ENCODE measurements at places on chromosomes 12 and 14.

GRCh38 chr14:70887207-70887681, 20.0 kb upstream of the PCNX1 start:
- DNase-seq, result no peak

DNA sequence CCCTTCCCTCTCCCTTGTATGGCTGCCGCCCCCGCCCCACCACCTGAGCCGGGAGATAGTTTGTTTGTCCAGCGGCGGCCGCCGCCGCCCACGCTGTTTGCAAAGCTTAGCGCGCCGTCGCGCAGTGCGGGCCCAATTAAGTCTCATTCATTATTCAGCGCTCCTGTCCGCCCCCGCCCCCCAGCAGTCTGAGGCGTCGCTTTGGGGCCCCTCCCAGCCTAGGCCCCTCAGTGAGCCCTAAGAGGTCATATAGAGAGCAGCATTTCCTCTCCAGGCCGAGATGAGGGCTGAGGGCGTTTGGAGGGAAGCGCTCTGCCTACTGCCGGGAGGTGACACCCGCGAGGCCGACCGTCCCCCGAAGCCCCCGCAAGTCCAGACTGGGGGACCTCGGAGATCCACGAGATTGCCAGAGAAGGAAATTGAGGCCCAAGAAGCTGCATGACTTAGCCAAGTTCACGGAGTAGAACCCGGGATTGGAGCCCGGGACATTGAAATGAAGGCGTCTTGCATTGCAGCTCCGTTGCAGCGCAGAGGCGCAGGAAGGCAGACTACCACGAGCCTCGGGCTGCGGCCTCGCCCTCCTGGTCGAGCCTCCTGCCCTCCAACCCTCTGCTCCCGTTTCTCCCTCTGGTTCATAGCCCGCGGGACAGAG, at the start of gene DNAJC22:
Gene DNAJC22 (plus strand): TSS at position 230 of the 652 bp plus-strand sequence. CDS start 1,985 bp downstream, outside the sequence.
- no peak for DNase-seq

- DNase-seq, result no peak
Measured at GRCh38 chr12:109753054-109753401, 39.4 kb downstream of the FAM222A start.

DNA sequence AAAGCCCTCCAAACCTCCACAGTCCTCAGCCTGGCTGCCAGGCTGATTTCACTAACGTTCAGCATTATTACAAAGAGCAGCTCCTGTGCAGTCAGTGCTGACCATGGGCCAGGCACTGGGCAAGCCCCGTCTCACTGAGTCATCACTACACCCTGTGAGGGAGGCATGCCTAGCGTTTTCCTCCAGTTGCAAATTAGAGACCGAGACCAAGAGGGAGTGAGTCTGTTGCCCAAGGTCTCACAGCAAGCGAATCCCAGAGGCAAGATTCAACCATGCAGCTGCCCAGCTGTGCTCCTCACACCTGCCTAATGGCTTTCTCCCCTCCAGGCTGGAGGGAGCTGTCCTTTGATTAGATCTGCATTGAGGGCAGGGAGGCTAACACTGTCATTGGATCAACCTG, 229.3 kb upstream of the LHX5 start:
- no peak for DNase-seq

- no peak for DNase-seq
Measured at GRCh38 chr12:49905718-49906314, 2.1 kb upstream of the FAIM2 start.

DNA sequence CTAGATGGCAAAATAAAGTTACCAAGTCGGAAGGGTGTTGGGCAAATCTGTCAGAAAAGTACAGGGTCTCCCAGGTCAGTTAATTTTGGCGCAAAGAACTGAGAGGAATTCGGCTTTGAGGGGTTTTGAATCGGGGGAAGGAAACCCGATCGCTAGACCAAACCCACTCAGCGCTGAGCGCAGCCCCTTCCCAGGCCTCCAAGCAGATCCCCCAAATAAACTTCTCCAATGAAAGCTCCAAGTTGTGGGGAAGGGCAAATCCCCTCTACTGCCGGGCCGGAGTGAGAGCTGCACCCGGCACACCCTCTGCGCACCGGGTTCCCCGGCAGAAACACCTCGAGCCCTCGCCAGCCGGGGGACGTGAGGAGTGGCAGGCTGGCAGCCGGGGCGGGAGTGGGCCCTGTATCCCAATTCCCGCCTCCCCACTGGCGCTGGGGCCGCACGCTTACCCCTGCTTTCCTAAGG, 441 bp downstream of the E2F7 start:
- no peak for DNase-seq

- DNase-seq, result no peak
Measured at GRCh38 chr12:101361455-101361854, 46.1 kb downstream of the ARL1 start.

- no peak for DNase-seq
Measured at GRCh38 chr12:37666069-37666781, 650.3 kb upstream of the ALG10B start.

DNA sequence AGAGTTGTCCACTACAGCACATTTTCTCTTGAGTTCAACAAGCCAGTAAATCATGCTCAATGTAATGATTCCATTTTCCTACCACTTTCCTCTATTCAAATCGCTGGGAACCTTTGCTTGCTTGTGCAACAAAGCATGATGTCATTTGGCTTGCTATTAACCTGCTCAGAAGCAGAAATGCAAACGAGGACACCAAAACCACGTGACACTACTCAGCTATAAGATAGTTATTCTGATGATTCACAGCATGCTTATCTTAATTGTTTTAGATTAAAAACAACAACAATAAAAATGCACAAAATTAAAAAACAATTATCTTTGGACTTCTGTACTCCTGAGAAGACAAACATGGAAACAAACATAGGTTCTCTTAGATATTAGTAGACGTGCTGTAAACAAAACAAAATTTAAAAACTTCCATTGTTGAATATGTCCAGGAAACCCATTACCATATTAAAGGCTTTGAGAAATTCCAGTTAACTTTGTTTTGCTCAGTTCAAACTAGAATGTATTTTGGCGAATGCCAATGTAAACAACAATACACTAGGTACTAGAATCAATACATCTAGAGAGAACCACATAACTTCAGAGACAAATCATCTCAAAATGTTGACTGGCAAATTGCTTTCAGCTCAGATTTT, 77.5 kb upstream of the KRAS start:
- no peak for DNase-seq

DNA sequence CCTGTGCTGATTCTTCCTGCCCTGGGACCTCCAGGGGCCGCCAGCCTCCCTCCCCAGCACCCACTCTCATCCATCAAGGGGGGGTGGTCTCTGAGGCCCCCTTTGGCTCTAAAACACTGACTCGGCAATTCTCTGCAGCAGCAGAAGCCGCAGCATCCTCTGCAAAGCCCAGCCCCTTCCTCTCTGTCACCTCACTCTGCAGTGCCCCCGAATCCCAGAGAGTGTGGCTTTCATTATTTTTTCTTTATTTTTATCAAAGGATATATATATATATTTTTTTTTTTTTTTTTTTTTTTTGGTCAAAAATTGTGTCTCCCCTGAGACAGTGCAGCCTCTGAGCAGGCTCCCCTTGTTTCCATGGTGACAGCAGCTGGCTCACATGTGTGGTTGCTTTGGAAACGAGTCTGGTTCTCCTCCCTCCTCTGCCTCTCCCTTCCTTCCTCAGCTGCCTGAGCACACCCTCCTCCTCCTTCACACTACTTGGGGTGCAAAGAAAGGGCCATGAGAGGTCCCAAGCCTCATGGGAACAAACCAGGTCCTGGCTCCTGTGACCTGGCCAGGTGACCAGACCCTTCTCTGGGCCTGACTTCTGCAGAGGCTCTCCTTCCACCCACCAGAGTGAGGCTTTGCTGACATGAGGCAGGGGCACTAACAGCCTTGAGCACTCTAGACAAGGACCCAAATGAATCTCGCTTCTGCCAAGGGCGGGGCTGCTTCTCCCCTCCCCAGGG, 100.5 kb downstream of the LRRC74A start:
- peak; percentile 81 for DNase-seq

GRCh38 chr12:98852181-98852580, 207.1 kb downstream of the APAF1 start:
- peak; percentile 67 for DNase-seq

DNA sequence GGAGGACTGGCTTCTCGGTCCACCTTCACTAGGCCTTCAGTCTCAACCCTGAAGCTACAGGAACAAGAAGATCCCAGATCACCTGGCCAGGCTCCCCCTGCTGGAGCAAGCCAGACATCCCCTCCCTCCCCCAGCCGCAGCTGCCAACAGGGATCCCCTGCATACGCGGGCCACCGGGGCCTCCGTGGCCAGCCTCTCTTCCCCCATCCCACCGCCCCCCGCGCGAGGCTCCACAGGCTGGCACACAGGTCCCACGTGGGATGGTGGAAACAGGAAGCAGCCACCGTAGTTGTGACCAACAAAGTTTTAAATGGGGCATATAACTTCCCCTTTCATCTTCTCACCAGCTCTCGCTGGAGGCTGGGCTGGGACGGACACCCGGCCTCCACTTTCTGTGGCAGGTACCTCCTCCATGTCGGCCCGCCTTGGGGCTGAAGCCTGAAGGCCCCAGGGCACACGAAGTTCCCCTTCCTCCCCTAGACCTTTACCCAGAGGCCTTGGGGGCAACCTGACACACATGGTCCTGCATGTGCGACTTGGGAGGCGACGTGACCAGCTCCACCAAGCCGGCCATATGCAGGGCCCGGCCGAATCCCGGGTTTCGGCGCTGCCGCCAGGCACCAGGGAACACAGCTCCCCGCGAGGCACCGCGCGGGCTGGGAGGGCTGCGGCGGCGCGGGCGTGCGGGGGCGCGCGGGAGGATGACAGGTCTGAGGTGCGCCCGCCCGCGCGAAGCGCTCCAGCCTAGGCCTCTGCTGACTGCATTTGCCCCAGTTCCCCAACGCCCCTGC, 44.4 kb upstream of the PNMA1 start:
- no peak for DNase-seq

DNA sequence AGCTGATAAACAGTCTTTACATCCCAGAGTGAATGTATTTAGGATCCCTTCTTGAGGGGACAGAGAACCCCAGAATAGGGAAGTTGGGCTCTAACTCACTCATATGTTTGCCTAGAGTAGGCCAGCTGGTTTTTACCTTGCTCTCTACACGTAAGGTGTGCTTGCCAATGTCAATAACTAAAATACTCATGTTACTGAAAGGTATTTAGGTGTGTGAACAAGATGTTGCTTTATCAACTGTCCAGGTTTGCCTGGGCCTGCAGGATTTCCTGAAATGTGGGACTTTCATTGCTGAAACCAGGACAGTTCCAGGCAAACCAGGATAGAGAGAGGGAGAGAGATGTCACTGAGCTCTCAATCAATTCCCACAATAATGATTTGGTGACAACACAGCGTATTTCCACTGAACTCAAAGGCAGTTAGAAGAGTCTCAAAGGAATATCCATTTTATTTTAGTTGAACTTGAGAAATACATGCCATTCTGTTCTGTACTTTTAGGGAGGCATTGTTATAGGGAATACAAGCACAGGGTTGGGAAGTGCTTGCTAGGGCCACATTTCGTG, 171.7 kb downstream of the NRXN3 start:
- DNase-seq, result no peak

DNA sequence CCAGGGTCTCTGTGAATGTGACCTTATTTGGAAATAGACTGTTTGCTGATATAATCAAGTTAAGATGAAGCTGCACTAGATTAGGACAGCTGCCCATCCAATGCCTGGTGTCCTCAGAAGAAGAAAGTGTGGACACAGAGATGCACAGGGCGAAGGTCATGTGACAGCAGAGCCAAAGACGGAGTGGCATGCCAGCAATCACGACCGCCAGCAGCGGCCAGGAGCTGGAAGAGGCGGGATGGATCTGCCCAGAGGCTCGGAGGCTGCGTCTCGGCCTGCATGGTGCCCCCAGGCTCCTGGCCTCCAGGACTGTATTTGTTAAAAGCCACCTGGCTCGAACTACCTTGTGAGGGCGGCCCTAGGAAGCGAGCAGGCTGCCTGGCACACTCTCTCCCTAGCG, 76.5 kb downstream of the RFLNA start:
- DNase-seq, result no peak

DNA sequence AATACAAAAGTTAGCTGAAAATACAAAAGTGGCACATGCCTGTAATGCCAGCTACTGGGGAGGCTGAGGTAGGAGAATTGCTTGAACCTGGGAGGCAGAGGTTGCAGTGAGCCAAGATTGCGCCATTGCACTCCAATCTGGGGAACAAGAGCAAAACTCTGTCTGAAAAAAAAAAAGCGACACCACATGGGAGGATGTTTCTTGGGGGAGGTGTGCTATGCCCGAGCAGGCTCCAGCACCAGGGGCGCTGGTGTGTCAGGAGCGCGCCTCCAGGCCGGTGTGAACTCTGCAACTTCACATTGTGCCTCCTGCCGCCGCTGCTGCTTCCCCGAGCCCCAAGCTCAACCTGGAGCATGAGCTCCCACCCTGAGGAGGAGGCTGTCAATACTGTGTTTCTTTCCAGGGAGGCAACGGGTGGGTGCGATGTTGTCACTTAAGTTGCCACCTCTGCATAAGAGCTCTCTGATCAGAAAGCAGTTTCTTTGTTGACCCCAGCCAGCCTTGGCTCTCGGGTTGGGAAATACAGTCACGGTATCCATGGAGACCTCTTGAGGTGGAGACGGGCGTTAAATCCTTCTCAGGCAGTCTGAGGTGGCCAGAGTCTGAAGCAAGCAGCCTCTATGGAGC, 18.9 kb downstream of the DEGS2 start:
- peak; percentile 73 for DNase-seq

- no peak for DNase-seq
Measured at GRCh38 chr14:72999316-72999715, 27.6 kb downstream of the ZFYVE1 start.

DNA sequence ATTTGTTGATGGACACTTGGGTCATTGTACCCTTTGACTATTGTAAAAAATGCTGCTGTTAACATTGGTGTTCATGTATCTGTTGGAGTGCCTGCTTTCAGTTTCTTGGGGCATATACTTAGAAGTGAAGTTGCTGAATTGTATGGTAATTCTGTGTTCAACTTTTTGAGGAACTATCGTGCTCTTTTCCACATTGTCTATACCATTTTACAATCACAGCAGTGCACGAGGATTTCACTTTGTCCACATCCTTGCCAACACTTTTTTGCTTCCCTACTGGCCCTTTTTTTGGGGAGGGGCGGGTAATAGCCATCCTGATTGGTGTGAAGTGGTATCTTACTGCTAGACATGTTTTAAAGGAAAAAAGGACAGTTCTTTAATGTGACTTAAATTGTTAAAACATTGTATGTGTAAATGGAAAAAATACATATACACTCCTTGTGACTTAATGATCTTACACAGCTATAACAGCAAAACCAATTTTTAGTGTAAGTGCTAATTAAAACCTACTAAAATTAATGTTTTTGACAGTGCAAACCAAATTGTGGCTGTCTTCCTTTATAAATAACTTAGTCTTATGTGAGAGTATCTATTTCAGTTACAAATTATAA, 52.7 kb downstream of the WNK1 start:
- DNase-seq, result no peak

DNA sequence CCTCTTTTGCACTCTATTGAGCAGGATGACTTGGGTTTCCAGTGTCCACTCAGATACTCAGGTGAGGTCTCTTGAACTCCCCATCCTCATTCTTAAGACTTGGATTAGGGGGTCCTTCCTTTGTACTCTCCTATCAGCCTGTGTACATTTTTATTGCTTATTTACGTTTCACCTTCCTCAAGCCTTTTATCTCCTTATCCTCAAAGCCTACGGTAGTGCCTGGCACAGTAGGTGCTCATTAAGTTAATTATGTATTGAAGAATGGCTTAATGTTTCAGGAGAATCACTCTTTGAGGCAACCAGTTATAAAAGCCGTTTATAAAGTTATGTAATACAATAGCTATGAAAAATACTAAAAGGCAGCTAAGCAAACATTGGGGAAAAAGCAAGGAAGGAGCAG, 315.7 kb downstream of the NPAS3 start:
- DNase-seq, result no peak
